ENCODE measurements at places on chromosomes 7 and 10.

DNA sequence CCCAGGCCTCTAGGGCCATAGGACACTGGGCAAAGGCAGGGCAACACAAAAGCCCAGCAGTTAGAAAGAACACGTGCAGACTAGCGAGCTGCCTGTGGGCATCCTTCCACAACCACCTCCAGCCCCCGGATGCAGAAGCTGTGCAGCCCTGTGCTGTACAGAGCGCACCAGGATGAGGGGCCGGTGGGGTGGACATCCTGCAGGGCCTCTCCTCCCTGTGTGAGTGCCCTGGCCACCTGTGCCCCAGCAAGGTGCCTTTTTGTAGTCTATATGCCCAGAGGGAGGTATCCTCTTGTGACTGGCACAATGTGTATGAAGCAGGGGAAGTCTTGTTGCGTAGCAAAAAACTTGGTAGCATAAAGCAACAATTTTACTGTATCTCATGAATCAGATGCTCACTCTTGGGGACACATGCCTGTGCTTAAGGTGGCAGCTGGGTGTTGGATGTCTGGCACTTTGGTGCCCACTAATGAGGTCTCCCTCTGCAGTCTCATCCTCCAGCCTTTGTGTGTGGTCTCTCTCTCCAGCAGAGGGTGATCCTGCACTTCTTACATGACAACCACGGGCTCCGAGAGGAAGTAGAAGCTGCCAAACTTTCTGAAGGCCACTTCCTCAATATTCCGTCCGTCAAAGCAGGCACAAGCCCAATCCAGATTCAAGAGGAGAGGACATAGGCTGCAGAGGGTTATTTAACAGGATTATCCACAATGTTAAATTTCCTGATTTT is 8.7 kb downstream of the NCAPG2 start:
- DNase-seq, result no peak

GRCh38 chr10:49314806-49315205 is 15.8 kb downstream of the C10orf71 start:
- DNase-seq, result no peak

DNA sequence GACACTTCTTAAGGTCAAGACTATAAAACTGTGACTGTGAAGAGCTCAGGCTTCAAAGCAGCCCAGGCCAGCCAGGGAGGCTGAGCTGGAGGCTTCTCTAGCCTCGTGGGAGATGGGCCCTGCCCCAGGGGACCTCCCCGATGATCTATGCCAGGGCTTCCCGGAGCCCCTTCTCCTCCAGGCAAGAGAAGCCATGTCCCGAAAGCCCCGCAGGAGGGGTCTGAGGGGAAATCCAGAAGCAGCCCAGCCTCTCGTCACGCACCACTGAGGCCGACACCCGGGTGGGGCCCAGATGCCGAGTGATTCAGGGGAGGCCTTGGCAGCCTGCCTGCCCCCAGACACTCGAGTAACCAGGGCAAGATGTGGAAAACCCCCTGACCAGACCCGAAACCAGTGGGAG is 63.7 kb downstream of the PROSER2 start:
- no peak for DNase-seq

- DNase-seq, result peak; percentile 71
Observed at GRCh38 chr10:46268076-46268881, 18.5 kb upstream of the ANTXRL start.

- no peak for DNase-seq
Observed at GRCh38 chr7:155660758-155661093, 16.3 kb downstream of the RBM33 start.

- no peak for DNase-seq
Observed at GRCh38 chr10:48400850-48401220, 94.4 kb downstream of the MAPK8 start.

DNA sequence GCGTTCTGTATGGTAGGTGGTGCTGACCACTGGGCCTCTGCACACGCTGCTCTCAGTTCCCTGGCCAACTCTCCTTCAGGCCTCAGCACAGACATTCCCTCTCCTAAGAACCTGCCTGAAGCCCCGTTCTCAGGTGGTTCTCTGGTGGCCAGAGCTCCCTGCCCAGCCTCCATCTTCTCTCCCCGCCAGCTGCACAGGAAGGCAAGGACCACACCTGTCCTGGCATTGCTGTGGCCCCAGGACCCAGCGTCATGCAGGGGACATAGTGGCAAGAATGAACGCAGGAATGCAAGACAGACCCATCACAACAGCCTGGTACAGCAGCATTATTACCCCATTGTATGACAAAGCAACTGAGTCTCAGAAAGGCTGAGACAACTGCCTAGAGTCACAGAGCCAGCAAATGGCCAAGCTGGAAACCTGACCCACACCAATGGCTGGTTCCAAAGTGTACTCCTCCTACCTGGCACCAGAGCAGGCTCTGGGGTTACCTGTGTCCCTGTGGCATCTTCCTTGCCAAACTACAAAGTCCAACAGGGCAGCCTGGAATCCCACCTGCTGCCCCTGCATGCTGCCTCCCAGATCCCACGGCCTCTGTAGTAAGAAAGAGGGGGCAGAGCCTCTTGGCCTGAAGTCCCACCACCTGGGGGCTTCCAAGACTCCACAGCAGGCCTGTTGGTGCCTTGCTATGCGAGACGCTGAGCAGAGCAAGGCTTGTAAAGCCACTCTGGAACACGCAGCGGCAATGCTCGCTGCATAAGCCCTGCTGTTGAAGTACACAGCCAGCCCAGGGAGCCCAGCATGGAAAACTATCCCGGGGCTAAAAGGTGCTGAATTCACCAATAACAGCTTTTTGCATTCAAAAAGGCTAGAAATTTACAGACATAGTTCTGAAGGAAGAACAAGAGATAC is 73.3 kb downstream of the CHST15 start:
- no peak for DNase-seq

DNA sequence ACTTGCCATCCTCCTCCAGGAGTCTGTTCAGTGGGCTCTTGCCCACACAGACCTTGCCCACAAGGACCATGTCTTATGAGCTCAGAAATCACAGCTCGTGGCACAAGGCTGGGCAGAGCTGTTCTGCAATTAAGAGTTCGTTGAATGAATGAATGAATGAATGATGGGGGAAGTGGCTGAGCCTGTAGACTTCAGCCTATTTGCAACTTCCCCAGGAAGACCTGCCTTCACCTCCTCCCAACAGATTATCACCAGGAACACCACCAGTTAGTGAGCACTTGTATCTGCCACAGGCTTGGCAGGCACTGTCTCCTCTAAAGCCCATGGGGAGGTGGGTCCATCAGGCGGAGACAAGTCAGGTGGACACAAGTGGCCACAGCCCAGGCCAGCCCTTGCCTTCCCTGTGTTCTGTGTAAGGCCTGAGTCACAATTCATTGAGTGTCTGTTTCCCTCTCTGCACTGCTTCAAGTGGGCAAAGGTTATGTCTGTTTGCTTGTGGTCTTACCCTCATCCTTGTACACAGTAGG is 1.8 kb upstream of the FGF8 start:
- DNase-seq, result no peak

DNA sequence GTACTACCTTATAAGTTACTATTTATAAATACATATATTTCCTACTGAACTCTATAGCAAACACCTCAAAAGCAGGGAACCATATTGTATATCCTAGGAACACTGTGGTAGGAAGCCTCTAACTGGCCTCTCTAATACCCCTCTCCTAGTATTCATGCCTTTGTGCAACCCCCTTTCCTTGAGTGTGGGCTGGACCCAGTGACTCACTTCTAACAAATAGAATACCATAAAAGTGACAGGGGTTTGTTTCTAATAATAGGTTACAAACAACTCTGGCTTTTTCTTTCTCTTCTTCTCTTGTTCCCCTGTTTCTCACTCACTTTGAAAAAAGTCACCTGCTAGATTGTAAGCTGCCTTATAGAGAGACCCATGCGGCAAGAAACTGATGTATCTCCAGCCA is 51.6 kb upstream of the MACC1 start:
- no peak for DNase-seq

- no peak for DNase-seq
Observed at GRCh38 chr7:46558482-46559193, 637.6 kb upstream of the IGFBP3 start.

DNA sequence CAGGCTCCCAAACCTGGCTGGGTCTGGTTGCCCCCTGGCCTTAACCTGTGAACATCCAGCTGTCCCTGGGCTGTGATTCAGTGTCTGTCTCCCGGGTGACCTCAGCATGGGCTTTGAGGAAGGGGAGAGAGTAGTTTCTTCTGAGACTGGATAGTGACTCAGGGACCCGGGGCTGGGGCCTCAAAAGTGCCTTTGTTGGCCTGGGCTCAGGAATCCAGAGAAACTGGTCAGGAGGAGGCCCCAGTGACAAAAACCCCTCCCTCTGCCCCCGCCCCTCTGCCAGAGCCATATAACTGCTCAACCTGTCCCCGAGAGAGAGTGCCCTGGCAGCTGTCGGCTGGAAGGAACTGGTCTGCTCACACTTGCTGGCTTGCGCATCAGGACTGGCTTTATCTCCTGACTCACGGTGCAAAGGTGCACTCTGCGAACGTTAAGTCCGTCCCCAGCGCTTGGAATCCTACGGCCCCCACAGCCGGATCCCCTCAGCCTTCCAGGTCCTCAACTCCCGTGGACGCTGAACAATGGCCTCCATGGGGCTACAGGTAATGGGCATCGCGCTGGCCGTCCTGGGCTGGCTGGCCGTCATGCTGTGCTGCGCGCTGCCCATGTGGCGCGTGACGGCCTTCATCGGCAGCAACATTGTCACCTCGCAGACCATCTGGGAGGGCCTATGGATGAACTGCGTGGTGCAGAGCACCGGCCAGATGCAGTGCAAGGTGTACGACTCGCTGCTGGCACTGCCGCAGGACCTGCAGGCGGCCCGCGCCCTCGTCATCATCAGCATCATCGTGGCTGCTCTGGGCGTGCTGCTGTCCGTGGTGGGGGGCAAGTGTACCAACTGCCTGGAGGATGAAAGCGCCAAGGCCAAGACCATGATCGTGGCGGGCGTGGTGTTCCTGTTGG is at the start of gene CLDN4:
Gene CLDN4 (plus strand): TSS at position 316 of the 903 bp plus-strand sequence. CDS start 206 bp downstream, at position 522.
- no peak for DNase-seq

DNA sequence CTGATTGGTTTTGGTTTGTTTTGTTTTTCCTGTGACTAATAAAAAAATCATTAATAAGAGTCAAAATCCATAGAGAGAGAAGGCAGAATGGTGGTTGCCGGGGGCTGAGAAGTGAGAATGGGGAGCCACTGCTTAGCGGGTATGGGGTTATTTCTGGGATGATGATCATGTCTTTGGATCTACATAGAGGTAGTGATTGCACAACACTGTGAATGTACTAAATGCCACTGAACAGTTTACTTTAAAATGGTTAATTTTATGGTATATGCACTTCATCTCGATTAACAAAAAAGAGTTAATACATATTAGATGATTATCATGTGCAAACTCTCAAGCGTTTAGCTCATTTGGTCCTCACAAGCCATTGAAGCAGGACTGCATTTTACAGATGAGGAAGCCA is 342.9 kb downstream of the ELMO1 start:
- DNase-seq, result no peak

DNA sequence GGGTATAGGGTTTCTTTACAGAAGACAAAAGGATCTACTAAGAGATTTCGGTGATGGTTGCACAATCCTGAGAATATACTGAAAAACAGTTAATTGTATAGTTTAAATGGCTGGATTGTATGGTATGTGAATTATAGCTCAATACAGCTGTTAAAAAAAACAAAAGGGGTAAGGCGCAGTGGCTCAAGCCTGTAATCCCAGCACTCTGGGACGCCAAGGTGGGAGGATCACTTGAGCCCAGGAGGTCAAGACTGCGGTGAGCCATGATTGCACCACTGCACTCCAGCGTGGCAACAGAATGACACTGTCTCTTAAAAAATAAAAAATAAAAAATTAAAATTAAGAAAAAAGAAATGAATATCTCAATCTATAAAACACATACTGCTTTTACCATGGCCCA is 18.5 kb downstream of the ESYT2 start:
- no peak for DNase-seq

DNA sequence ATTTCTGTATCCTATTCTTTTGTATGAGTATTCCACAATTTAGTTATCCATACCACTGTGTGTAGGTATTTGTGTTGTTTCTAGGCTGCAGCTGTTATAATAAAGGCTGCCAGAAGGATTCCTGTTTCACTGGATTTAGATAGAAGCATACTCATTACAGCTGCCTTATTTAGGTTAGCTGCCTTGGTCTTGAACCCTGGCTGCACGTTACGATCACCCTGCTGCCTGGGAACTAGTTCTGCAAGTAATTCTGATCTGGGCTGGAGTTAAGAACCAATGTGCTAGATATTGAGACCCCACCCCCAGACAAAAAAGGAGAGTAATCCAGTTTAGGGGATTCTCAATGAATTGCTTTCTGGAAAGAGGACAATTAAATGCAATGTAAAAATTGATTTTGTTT is 43.1 kb downstream of the CCDC71L start:
- DNase-seq, result no peak

DNA sequence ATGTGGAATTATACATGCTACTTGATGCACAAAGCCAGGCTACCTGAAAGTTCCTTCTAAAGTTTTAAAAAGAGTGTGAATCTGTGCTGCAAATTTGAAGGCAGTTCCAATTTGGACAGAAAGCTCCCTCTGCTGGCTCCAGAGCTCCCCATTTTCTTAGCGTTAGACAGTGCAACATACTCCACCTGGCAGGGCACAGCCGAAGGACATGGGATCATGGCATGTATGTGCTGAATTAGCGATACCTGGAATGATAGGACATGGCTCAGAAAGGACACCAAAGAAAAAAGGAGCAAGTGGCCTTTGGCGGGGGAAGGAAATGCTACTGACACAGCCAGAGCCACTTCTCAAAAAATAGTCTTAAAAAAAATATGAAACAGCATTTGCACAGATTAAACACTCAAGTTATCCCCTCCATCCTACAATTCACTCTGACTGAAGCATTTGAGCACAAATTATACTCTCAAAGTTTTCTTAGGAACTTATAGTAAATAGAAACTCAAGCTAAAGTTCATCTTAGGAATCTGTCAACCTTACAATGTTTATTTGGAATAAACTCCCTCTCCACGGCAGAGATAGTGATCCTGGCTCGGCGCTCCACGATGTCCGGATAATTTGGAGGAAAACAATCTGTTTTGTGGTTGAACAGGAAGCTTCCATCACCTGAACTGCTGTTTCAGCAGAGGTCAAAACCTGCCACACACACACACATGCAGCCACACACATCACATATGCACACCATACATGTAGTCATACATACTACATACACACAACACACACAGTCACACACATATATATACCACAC is 80.0 kb downstream of the C7orf25 start:
- DNase-seq, result no peak

DNA sequence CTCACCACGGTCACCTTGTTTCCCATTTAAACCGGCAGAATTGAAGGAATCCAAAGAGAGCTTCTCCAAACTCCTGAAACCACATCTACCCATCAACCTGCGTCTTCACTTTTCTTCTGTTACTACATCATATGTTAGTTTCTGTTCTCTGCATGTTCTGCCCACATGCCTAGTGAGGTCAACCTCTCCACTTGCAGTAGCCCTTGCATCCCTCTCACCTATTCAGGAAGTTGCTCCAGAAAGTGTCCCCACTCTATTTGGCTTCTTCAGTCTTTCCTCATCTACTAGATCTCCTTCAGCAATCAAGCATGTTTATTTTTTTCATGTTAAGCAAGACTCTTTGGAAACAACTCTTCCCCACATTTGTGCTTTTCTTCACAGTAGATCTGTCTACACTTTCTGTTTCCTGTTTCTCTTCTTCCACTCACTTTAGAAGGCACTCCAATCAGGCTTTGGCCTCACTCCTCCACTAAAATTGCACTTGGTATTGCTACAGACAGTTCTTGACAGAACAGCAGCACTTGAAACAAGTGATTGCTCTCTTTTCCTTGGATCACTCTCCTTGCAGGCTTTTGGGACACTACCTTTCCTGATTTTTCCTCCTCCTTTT is 7.5 kb downstream of the SAMD9L start:
- no peak for DNase-seq

GRCh38 chr7:726084-726853 is at the start of gene DNAAF5:
Gene DNAAF5 (plus strand): TSS chr7:726699. CDS start chr7:726721, 22 bp downstream.
- DNase-seq, result peak; percentile 91
